ENCODE measurements at places on chromosomes 2 and 18. TPM values are rescaled to one million over a fixed set of nuclear protein-coding genes. Genes with fewer than 3 reads are reported as not detected.

PCARE gene
- total RNA-seq = not detected

DNA sequence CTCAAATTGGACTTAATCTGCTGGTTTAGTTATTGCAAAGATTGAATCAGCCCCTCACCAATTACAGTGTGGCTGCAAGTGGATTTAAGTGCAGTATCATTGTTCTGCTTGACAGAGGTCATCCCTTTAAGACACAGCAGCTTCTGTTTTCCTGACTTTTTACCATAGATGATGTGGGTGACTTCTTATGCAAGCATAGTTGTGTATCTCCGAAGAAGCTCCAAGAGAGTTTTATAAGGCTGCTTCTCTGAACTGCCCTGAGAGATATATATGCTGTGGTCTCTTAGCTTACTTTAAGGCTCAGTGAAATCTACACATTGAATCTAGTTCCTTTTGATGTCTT is 3.5 kb downstream of the TRIB2 start:
- no peak for DNase-seq

DNA sequence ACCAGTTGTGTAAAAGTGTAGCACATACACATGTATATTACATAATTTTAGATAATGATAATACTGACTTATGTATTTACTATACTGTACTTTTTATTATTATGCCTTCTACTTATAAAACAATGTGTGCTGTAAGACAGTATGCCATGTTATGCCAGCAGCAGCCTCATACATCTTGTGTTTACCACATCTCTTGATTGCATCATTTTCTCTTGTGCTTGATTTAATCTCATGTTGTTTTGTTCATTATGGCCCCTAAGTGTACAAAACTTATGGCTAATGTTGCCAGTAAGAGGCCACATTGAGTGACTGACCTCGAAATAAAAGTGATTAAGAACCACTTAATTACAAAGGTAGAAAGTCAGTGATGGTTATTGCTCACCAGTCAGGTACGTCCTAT is 128.0 kb upstream of the SP5 start:
- DNase-seq = no peak

GAREM2 gene
- total RNA-seq = 4.3 TPM

DNA sequence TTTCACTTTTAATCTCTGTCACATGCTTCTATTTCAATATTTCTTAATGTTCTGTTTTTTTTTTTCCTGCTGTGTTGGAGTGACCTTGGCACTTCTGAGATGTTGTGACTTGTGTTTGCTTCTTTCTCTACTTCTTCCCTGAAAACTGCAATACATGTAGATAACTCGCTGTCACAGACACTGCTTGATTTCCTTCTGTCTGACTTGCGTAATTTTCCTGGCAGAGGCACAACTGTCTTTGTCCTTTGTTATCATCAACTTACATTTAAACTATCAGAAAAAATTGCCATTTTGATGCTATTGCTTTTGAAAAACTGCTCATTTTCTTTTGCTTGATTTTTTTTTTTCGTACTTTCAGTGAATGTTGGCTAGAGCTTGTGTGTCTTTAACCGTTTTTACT is 69.0 kb downstream of the BABAM2 start:
- no peak for DNase-seq

GRCh38 chr2:117980783-117981676 is 32.8 kb downstream of the CCDC93 start:
- no peak for DNase-seq

GRCh38 chr2:52474091-52474490 is 1293.5 kb upstream of the CHAC2 start:
- DNase-seq = no peak

ESPNL gene
- not detected for total RNA-seq

GRCh38 chr18:43195421-43195820 is 79.9 kb upstream of the RIT2 start:
- DNase-seq = no peak

- no peak for DNase-seq
Measured at GRCh38 chr2:161041356-161041755, 118.9 kb upstream of the TANK start.

DNA sequence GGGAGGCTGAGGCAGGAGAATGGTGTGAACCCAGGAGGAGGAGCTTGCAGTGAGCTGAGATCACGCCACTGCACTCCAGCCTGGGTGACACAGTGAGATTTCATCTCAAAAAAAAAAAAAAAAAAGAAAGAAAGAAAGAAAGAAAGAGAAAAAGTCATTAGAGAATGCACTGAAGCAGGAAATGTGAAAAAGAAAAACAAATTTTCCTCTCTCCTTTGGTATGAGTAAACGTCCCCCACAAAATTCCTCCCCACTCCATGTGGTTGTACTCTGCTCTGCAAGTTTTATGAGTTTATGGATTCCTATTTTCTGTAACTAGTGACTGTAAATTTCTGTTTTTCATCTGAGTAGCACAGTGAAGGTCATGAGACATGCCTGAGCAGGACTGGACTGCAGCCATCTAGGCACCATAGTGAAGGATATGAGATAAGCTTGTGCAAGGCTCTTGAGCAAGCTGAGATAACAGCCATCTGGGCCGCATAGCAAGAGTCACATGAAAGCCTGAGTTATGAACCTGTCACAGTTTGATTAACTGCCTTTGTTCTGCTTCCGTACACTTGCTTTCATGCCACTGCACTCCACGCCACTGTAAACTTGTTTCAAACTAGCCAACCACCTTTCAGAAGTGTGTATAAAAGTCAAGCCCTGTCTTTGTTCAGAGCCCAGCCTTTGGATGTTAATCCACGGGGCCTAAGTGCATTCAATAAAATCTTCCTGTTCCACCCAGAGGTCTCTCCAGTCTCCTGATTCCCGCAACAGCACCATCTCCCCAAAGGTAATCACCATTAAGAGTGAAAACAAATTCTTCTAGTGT is 50.2 kb downstream of the SKA1 start:
- no peak for DNase-seq

GRCh38 chr2:172403402-172403801 is 24.0 kb upstream of the ITGA6 start:
- DNase-seq = no peak

DNA sequence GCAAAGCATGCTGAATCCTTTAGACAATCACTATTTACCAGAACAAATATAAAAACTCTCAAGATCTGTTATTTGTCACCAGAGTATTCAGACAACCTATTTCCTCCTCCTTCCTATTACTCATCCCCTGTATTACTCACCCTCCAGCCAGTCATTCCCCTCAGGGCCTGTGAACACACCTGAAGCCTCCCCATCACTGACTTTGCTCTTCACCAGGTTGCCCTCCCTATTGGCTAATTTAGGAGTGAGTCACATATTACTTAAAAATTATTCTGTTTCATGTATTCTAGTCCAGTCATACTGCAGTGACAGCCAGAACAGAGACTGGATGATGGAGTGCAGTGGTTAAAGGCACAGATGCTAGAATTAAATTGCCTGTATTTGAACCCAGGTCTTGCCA is 3.7 kb upstream of the ATG16L1 start:
- DNase-seq = peak; percentile 74

DNA sequence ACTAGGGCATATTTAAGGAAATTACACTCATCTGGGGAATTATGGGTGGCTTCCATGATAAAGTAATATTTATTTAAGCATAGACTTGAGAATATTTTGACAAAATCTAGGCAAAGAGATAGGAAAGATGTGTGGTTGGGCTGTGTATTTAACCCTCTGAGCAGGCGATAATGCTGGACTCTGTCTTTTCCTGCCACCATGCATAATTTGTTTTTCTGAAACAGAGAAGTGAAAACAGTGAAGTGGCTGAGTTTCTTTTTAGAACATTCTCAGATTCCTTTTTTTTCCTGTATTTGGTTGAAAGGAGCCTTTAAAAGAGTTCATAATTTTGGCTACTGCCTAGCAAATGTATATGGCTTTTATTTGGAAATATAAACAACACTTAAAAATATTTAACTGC is 104.8 kb upstream of the CDH19 start:
- no peak for DNase-seq

DNA sequence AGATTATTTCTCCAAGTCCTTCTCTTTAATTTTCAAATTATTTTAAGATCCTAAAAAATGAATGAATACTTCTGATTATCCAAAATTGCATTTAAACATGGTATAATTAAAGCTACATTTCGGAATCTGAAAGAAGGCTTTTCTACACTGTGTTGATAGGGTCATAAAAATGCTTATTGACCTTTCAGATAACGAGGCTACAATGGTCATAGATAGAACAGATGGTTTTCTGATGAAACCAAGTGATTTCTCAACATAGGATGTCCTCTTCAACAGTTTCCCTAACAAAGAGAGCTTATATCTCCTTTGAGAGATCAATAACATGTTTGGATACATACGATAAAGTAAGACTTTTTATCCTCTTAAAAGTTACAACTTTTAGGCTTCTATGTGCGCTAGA is 201.1 kb downstream of the PTH2R start:
- no peak for DNase-seq

DNA sequence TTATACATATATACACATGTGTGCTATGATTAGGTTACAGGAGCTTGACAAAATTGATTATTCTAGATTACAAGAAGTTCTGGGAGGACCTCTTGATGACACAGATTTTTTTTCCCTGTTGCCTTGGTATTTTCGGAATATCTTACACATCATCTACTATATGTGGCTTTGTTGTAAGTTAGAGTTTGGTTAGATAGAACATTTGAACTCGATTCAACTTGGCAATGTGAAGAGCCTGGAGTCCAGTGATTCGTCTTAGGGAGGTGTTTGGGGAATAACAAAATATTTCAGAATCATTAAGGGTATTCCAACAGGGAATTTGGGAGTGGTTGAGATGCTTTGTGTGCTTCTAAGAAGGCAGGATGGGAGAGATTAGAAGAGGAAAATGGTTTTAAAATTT is 39.3 kb upstream of the EFEMP1 start:
- no peak for DNase-seq

- DNase-seq = no peak
Measured at GRCh38 chr2:39492716-39493115, 55.6 kb upstream of the MAP4K3 start.

DNA sequence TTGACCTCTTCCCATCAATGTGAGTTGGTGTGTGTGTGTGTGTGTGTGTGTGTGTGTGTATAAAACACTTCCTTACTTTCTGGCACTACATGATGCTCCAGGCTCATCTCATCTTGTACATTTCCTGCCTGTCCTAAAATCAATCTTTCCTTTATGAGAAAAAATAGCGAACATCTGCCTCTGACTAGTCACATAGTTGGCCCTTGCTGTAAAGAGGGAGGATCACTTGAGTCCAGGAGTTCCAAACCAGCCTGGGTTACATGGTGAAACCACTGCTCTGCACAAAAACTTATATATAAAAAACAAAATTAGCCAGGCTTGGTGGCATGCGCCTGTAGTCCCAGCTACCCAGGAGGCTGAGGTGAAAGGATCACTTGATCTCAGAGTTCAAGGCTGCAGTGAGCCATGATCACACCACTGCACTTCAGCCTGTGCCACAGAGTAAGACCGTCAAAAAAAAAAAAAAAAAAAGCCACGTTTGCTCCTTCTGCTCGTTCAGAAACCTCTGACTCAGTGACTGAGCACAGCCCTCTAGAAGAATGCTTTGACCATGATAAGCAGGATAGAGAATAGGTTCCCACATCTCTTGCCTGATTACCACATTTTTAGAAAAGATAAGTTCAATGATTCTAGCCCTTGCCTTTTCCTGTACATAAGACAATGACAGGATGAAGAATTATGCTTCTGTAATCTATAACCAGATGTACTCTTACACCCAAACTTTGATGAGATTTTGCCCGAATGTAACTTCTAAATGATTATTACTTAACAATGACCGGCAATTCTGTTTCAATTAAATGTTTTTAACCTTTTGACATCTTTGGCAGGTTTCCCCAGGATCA is 45.2 kb upstream of the ST3GAL5 start:
- DNase-seq = no peak

DNA sequence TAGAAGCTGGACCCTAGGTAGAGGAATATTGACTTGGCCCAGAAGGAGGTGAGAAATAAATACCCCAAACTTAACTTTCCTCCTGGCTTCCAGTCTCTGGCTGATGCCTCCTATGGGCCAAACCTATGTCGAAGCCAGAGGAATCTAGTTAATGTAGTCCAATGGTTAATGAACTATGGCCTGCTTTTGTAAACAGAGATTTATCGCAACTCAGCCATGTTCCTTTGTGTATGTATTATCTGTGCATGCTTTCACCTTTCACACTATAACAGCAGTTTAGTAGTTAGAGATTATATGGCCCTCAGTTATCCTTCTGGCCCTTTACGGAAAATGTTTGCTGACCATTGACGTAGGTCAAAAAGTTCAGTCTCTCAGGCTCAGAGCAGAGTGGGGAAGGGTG is 67.3 kb upstream of the BARD1 start:
- no peak for DNase-seq

GRCh38 chr2:239881561-239882320 is 143.4 kb downstream of the NDUFA10 start:
- DNase-seq = no peak

Measured in CD4-positive, alpha-beta T cell (primary cell).